ENCODE measurements at places on chromosomes 16 and 17.

- DNase-seq, result no peak
Observed at GRCh38 chr16:85640254-85640558, 27.1 kb downstream of the GSE1 start.

GRCh38 chr17:40345161-40345993 is 19.2 kb downstream of the GJD3 start:
- DNase-seq, result peak; percentile 76

DNA sequence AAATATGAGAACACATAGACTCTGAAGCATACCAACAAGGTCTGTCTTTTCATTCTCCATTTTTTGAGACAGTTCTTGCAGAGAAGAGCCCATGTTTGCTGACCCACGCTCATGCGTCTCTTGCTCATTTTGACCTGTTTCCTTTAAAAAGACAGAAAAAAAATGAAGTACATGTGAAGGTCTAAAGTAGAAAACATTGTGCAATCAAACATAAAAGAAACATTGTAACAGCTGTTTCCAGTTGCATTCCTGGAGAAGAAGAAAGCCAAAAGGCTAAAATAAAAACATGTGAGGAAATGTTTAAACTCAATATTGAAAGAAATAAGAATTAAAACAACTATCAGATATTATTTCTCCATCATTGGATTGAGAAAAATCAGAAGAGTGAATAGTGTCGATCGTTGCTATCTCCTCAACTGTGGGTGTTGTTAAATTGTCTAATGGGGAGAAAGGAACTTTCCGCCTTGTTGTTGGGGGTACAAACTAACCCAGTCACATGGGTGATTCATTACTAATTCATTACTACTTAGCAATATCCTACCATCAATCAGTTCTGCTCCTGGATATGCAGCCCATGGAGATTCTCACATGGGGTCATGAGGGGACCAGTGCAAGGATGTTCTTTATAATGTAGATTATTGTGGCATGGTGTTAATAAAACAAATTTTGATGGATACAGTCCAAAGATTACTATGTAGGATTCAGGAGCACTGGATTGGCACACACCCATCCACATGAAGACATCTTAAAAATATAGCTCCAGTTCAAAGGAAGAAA is 9.5 kb downstream of the ABCA9 start:
- no peak for DNase-seq

DNA sequence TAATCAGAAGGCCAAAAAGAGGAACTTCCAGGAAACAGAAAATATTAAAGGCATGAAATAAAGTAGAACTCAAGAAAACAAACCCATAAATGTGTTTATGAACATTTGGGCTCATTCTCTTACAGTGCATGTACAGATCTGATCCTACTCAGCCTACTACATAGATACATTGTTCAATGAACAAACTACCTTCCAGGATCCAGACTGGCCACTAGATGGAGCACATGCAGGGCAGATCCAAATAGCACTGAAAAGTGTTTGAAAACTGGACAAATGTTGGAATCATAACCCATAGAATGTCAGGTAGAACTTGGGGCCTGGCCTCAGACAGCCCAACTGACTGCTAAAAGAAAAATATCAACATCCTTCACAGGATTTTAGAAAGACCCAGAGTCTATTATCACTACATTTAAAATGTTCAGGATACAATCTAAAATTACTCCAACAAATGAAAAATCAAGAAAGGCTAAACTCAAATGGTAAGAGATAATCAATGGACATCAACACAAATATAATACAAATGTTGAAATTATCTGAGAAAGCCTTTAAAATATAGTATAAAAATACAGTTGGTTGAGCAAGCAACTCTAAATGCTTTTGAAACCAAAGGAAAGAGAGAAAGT is 122.4 kb upstream of the NUDT7 start:
- peak; percentile 17 for DNase-seq

DNA sequence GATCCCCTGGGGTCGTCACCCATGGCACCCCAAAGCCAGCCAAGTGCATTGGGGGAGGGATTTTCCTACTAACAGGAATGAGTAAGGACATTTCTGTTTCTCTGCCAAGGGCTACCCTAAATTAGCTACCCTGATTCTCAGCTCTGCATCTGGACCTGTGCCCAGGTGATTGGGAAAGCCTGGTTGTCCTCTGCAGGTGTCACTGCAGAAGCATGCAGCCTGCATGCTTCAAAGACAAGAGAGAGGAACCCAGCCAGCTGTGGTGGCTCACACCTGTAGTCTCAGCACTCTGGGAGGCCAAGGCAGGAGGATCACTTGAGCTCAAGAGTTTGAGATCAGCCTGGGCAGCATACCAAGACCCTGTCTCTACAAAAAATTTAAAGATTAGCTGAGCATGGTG is 19.6 kb downstream of the BEAN1 start:
- no peak for DNase-seq

GRCh38 chr16:85479972-85480726 is 133.0 kb upstream of the GSE1 start:
- no peak for DNase-seq

DNA sequence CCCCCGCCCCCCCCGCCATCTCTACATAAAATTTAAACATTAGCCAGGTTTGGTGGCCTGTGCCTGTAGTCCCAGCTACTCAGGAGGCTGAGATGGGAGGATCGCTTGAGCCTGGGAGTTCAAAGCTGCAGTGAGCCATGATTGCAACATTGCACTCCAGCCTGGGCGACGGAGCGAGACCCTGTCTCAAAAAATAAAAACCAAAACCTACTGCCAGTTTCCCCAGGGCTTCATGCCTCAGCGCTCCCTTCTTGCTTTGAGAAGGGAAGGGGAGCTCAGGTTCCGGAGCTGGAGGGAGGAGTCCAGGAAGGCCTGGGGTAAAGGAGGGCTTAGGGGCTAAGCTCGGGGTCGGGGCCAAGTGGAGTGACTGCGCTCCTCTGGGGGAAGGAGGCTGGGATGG is 20.5 kb downstream of the PLCD3 start:
- DNase-seq, result no peak

DNA sequence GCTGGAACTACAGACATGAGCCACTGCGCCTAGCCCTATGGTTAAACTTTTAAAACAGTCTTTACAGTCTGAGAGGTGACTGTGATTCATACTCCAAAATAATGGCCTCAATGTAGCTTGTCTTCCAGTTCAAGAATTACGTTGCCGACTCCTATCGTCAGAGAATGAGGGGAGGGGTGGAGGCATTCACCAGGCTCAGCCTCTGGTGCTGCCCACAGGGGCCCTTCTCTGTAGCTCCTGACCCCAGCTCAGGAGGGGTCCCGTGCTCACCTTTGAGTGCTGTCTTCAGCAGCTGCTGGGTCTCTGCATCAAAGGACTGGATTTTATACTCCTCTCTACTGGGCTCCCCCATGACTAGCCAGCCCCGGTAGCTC is 1.2 kb downstream of the MIF4GD start:
- no peak for DNase-seq

DNA sequence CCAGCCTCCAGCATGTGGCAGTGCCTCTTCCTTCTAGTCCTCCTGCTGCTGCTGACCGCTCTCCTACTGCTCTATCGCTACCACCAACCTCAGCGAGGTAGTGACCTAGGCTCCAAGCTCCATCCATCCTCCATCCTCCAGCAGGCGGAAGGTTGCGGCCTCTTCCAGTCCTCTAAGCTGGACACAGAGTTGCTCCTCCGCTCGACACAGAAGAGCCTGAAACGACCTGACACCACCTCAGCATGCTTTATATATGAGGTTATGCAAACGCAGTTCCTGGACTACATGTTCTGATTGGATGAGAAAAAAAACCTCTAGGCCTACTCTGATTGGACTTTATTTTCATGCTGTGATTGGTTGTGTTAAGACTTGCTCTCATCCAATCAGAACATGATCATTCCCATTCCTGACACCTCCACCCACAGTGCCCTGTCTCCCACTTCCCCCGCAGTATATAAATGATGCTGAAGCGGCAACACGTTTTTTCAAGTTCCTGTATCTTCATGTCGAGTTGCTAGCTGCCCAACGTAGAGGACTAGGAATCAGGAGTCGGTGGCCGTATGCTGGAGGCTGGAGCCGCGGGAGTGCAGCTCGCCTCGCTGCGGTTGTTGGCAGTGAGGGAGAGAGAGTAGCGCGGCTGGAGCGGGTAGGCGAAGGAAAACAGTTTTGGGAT is 398.1 kb downstream of the KCNJ18 start:
- DNase-seq, result no peak

GRCh38 chr16:11408216-11408615 is 63.0 kb downstream of the RMI2 start:
- DNase-seq, result no peak

GRCh38 chr16:11774065-11774626 is 22.9 kb downstream of the ZC3H7A start:
- DNase-seq, result no peak

DNA sequence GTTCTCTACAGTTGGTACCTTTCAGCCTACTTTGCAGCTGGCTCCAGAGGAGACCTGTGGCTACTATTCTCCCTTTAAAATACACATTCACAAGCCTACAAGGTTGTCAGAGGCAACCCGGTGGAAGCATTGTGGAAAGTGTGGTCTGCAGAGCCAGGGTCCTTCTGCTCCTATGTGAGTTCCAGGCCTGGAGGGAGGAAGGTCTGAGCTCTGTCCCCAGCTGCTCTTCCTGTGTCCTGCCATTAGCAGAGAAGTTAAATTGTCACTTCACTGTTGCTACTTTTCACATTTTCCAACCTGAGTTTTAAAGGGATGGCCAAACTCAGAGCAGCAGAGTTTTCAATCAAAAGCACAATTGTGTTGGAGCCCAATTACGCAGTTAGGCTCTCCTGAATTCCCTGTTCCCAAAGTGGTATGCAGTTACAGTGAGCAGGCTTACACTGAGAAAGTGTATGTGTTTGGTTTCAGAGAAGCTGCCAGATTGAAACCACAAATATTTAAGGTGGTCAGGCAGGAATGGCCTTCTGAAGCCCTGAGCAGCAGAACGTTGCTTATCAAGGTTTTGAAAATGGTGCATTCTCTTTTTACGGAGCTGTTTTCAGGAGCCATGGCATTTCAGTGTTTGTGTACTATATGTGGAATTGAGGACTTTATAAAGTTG is 25.0 kb downstream of the MAP3K3 start:
- no peak for DNase-seq

DNA sequence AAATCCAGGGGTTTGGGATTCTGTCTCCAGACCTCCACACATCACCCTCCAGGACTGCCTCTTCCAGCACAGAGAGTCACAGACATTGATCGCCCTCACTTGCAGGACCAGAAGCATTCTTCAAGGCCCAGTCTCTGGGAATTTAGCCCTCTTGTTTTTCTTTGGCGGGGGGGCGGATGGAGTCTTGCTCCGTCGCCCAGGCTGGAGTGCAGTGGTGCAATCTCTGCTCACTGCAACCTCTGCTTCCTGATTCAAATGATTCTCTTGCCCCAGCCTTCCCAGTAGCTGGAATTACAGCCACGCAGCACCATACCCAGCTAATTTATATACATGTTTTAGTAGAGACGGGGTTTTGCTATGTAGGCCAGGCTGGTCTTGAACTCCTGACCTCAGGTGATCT is 8.5 kb upstream of the ITGAL start:
- no peak for DNase-seq

DNA sequence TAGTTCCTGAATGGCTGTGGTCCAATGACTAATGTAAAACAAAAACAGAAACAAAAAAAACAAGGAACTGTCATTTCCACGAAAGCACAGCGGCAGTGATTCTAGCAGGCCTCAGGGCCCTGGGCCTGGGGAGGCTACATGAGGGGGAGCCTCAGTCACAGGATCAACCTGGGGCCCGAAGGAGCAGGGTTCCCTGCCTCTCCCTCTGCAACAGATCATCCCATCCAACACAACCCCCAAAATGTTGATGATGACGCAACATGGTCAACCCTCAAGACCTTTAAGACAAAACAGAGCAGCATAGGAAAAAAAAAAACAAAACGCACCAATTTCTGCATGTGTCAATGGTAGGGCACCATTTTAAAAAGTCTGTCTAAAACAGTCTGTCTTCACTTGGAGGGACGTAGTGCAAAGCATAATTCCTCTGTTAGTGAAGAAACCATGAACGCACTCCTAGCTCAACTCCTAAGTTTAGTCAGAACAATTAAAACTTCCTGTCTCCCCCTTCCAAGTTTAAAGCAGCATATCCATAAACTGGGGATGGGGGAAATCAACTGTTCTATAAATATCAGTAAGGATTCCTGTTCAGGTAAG is 32.3 kb downstream of the AXIN2 start:
- DNase-seq, result no peak

GRCh38 chr16:88289561-88289960 is 93.2 kb upstream of the ZNF469 start:
- DNase-seq, result no peak

DNA sequence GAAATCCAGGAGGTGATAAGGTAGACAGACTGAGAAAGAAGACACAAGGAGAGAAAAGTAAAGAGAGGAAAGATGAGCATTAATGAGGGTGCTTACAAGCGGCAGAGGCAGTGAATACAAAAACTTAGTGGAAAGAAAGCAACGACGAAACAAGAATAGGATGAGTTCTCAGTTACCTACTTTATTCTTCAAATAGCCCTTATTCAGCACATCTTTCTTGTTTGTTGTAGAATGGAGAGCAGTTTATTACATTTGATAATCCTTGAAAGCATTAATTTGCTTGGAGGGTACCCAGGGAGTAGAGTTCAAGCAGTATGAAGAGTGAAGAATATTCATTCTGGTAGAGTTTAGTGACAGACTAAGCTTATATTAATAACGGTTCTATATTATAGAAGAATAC is 22.4 kb downstream of the PAFAH1B1 start:
- no peak for DNase-seq

DNA sequence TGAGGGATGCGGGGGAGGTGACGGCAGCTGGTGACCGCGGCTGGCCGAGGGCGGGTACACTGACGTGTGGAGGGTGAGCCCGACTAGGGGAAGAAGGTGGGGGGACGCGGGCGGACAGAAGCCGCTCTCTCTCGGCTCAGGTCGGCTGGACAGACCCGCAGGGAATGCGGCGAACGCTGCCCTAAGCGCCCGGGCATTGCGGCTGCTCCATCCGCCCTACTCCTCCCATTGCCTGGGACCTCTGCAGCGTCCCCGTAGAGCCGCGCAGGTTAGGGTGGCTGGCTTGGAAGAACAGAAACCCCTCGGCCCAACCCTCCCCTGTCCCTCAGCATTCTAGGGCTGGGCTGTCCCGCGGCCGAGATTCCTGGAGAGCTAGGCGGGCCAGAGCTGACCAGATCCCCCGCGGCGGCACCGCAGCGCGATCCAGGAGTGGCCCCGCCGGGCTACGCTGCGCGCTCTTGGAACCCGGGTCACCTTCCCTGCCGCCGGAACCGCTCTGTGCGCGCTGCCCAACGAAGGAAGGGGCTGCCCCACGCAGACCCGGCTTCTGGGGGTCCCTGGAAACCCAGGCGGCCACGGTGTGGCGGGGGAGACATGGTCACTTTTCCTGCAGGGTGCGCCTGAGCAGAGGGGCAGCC is 3.0 kb downstream of the DLX4 start:
- no peak for DNase-seq

- no peak for DNase-seq
Observed at GRCh38 chr17:43316522-43317142, 82.2 kb upstream of the ARL4D start.

GRCh38 chr16:24841291-24841690 is 4.5 kb upstream of the SLC5A11 start:
- no peak for DNase-seq

Data from RWPE1 (cell line).